ENCODE measurements at places on chromosomes 5 and 9. TPM values are rescaled to one million over a fixed set of nuclear protein-coding genes. Genes with fewer than 3 reads are reported as not detected.

- DNase-seq = no peak
Measured at GRCh38 chr5:108101130-108101529, 280.8 kb downstream of the FBXL17 start.

DNA sequence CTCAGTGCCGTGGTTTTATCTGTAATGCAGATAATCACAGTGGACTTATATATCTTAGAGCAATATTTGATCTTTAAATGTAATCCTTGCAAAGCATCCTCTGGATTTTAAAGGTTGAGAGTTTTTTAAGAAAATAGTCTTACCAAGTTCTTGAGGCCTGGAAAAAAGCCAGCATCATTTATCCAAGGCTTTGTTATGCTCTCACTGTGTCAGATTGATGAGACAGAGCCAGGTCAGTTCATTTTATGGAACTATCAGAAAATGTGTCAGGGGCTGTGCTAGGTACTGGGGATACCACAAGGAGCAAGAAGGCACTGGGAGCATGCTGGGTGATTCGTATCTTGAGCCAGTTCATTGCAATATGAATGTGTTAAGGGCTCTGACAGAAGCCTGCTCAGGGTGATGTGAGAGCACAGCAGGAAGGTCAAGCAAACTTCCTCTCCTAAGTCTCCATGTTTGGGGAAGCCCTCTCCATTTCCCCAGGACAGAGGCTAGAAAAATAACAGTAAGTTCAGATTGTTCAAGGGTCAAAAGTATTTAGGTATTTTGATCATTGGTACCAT is 19.7 kb downstream of the C7 start:
- DNase-seq = no peak

DNA sequence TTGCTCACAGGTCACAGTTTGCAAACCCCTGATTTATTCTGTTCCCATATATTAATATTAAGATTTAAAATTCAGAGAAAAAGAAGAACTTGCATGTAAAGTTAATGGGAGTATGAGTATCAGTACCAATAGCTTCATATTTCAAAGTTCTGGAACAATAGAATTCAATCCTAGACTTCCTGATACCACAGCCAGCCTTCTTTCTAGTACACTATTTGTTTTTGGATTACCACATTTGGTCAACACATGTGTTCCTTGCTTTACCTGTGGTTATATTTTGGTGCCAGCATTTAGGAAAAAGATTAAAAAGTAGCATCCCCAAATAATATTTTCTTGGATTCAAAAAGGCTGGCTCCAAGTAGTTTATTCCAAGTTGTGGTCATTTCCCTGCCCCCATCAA is 49.5 kb downstream of the SPINK5 start:
- DNase-seq = no peak

GRCh38 chr9:136329211-136329627 is 1.9 kb downstream of the GPSM1 start:
- DNase-seq = no peak

- no peak for DNase-seq
Measured at GRCh38 chr5:172713809-172714490, 57.0 kb downstream of the DUSP1 start.

DNA sequence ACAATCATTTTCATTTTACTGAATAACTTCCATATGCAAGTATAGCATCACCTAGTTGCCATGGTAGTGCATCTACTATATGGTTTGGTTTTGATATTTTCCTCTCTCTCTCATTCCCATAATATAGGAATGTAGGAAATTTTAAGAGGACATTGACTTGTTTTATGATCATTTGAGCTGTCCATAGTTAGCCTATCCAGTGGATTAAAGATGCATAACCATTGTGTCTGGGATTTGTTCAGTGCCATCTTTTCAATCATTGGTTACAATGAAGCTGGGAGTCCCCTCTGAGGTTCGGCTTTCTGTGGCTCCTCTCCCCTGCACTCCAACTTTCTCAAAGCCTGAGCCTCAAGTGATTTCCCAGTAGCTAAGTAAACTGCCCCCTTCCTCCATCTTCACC is 458.5 kb downstream of the RAB3C start:
- no peak for DNase-seq

GRCh38 chr9:22039258-22039657 is 30.2 kb upstream of the CDKN2B start:
- no peak for DNase-seq

GRCh38 chr5:118592229-118593002 is 395.9 kb downstream of the DTWD2 start:
- no peak for DNase-seq

DNA sequence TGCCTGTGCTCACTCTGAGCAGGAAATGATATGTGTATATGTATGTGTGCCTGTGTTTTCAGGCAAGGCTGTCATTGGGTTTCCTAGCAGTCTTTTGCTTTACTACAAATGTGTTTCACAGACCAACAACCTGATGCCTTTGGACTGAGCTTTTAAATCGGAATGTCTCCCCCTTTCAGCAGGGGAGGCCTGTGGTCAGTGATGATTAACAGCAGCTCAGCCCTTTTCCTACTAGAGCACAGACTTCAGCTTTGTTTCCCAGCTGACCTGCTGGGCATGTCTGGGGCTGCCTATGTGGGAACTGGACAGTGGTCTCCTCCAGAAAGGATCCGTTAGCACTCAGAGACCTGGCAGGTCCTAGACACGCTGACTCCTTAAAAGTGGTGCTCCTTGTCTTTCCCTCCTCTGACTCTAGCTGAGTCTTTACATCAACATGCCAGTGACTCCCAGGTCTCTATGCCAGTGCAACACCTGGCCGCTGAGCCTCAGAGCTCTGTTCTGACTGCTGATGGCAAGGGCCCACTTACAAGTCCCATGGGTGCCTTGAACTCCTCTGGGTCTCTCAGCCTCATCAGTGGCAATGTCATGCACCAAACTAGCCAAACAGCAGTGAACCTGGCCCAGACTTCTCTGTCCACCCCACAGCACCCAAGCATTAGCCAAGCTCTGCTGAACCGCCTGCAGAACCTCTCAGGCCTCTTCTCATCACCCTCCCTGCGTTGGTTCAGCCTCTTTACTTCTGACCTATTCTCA is 7.7 kb downstream of the MACROH2A1 start:
- no peak for DNase-seq

The PRDM12 gene
- total RNA-seq = 0.08 TPM

The OMD gene
- not detected for total RNA-seq

The SKP2 gene
- total RNA-seq = 21.5 TPM

The PNPLA7 gene
- total RNA-seq = 3.9 TPM

The CNTNAP3B gene
- total RNA-seq = 8.1 TPM
